GM06990 (cell line): ENCODE measurements at places on chromosomes 4 and X.

DNA sequence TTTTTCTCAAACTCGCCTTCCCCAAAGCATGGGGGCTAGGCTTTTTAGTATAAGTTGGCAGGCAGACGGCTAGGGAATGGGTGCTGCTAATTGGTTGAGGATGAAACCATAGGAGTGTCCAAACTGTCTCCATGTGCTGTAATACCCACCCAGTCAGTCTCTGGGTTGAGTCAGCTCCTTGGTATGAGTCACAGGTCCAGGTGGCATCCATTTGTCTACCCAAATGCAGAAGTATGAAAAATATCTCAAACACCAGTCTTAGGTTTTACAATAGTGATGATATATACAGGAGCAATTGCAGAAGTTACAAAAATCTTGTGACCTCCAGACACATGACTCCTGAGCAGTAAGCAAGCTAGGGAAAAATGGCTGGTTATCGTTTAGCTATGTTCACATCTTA is 27.4 kb upstream of the CCSER1 start:
- DNase-seq = no peak

- DNase-seq = no peak
Measured at GRCh38 chr4:123350191-123350544, 46.4 kb upstream of the SPRY1 start.

DNA sequence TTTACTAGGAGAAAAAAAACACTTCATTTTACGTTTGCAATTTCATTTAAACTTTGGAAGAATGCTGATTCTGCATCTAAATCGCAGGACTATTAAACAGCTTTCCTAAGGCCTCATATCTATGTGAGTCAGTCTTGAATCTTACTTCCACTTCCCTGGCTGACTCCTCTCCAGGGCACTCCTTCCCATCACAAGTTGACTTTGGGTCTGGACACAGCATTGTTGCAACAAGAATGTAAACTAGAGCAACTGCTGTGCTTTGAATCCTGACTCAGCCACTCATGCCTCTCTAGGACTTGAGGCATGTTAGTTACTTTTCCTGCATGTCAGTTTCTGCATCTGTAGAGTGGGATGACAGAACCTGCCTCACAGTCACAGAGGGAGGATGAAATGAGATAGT is 413.8 kb downstream of the FAT4 start:
- DNase-seq = no peak

- no peak for DNase-seq
Measured at GRCh38 chr4:42610941-42611340, 46.0 kb downstream of the ATP8A1 start.

DNA sequence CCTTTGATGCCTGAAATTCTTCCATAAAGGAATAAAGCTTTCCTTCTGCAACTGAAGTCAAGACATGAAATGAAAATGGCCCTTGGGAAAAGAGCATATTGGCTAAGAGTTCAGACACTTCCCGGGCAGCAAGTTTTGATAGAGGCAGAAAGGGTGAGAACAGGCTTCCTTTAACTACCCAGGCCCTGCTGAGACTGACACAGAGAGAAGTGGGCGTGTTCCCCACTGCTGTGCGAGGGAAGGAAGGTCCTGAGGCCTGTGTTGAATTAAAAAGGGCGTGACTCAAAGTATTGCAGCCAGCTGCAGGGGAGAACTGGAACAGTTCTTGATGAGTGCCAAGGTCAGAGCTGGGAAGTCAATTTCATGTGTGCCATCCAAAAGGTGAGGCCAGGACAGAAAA is 33.9 kb upstream of the ADGRG2 start:
- no peak for DNase-seq

GRCh38 chr4:106986486-106986885 is 49.6 kb downstream of the DKK2 start:
- DNase-seq = no peak

DNA sequence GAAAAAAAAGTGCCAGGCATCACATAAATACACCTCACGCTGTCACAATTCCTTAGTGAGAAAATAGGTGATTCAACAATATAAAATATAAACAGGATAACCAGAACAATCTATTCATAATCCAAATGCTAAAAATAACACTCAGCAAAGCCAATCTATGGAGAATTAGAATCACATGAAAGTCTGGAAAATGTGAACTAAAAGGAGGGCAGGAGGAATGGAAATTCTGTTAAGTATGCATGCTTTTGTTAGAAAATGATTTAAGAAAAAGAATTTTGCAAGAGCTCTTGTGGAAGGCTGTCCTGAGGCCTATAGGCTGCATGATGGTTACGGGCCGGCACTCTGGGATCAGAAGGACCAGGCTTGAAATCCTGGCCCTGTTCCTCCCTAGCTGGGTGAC is 70.6 kb upstream of the PROM1 start:
- no peak for DNase-seq

DNA sequence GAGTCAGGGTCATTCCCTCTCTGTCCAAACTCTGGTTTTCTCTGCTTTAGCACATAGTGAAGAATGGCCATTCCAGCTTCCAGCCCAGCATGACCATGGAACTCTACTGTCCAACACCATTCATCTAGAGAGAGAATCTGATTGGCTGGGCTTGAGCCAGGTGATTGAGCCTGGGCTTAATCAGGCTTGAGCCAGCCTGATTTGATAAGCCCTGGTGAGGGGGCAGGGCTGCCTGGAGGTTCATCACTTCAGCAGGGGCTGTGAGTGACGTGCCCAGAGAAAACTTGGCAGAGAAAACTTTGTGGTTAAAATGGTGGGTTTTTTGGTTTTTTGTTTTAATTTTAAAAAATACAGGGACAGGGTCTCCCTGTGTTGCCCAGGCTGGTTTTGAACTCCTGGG is 62.5 kb downstream of the KIAA0232 start:
- DNase-seq = no peak

DNA sequence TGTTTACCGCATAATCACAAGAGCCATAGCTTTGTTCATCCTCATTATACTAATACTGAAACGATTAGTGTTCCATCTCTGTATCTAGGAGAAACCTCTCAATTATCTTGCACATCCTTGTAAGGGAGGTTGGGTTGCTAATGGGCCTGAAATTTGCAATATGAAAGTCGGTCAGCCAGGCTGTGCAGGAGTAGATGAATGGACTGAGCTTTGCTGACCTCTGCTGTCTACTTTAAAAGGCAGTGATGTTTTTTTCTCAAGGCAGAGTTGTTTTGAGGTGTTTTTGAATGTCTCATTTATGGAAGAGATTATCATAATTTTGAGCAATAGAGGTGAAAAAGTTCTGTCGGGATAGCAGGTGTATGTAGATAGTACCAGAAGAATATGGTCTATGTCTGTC is 47.9 kb upstream of the LINC00632 start:
- no peak for DNase-seq

DNA sequence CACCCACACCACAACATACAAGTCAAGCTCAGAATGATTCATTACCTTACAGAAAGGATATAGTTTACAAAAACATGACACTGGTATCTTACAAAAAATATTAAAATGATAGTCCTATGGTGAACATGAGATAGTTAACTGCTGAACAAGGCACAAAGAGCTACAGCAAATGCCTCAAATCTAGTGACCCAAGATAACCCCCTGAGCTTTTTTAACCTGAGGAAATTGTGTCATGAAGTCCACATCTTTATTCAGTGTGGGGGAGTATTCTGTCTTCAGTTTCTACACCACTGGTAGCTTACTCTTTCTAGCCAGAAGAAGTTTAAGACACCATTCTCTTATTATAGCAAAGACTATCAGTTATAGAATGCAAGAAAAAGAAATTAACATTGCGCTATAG is 218.7 kb downstream of the MAPK10 start:
- no peak for DNase-seq

- no peak for DNase-seq
Measured at GRCh38 chrX:1903236-1903935, 288.5 kb downstream of the ASMT start.

DNA sequence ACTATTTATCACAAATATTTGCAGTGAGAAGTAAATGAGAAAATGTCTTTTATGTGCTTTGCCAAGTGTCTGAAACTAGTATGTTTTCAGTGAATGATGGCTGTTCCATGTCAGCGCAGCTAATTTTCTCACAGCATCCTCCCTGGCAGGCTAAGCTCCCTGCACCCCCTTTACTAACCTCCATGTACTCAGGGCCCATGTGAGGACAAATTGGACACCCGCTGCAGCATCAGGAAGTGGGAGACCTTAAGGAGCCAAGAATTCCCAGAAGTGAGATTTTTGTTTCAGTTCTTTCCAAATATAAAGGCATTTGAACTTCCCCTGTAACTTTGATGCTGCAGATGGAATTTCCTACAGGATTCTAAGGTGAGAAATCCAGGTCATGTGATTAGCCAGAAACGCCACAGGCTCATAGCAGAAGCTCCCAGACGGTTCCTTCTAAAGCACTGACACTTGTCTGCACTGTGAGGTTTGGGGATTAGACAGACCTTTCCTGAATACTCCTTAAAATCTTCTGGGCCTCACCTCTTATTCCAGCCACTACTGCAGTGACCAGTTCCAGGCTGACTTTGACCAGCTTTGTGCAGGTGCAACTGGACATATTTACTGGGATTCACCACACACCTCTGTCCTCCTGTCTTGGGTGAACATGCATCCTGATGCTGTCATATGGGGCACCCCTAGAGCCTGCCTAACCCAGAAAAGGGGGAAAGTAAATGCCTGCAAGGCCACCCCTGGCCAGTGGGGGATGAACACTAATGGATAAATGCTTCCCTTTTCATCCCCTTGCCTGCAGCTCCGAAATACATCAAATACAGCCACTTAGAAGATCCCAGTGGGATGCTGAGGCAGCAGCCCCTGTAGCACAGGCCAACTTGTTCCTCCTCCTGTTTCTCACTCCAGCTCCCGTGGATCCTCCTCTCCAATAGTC is 45.9 kb downstream of the LGI2 start:
- DNase-seq = no peak

GRCh38 chr4:94400191-94400590 is 51.6 kb upstream of the PDLIM5 start:
- no peak for DNase-seq

DNA sequence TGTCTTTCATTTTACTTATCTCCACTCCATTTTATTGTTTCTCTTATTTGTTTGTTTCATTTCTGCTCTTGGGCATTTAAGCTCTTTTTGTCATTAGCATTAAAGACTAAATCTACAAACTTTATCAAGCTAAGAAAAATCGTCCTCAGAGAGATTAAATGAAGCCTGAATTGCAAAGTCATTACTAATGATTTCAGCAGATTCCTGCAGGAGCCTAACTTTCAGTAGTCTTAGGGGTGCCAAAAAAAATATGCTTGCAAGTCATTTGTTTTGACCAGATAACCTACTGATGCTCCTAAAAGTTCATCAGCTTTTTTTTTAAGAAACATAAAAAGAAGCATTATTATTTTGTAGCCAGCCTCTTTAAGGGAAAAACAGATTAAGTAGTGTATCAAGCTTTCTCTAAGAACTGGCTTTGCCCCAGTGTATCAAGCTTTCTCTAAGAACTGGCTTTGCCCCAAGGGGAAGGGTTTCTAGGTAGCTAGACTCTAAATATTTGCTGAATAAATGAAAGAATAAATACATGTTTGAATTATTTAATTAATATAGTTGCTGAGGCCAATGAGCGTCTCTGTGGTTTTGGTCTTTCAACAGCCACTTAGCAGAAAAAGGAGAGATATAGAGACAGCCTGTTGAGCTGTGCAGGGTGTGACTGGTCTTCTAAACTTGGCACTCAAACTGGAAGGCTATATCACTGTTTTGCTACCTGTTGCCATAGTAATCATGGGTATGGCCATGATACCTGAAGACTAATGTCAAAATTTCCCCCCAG is 174.2 kb downstream of the BTC start:
- no peak for DNase-seq

DNA sequence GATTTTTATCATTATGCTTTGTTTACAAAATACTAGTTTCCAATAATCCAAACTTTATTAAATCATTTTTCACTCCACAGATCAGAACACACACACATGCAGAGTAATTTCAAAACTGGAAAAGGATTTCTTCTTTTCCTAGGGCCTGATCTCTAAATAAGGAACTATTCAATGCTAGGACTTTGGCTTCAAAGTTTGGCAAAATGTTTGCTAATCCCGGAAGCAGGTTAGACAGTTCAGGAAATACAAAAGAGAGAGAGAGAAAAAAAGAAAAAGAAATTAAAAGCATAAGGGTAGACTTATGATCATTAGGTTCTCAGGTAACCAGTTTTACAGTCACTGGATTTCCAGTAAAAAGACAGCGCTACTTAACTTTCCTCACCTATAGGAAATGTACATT is 211.0 kb downstream of the DCLK2 start:
- no peak for DNase-seq

DNA sequence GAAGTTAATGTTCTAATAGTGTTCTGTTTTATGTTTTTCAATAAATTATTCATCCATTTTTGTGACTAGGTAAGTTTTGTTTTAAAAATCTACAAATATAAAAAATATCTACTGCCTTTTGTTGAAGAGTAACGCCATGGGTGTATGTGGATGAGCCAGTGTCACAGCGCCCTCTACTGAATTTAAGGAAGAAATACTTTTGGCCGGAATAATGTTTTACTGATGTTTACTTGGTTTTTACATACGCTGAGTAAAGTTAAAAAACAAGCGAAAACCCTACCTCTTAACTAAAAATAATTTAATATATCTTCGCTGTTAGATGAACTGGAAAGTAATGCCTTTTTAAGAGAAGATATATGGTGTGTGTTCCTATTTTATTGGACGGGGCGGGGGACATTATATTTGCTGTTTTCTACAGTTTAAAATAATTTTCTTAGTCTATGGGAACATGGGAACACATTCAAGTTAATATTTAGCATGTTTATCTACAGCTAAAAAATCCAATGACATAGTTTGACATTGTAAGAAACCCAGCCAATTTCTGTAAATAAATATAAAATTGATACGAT is 86.1 kb downstream of the CPE start:
- DNase-seq = no peak

GRCh38 chr4:129167640-129168260 is 71.8 kb downstream of the C4orf33 start:
- DNase-seq = no peak

DNA sequence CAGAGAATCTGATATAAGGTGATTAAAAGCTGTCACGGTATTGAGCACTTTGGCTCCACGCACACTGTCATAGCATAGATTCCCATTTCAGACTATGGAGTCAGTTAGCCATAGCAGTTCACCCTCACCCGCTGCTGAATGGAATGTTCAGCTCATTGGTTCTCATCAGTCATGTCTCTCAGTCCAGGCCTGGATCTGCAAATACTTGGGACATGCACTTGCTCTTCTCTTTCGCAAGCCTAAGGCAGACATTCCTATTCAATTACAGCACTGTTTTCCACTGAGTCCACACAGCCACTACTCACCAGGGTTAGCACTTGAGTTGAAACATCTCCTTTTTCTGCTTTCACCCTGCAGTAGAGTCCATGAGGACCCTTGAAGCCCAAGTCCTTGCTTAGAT is 30.6 kb upstream of the SCML1 start:
- no peak for DNase-seq

- DNase-seq = no peak
Measured at GRCh38 chr4:82260632-82261031, 113.2 kb downstream of the HNRNPD start.

DNA sequence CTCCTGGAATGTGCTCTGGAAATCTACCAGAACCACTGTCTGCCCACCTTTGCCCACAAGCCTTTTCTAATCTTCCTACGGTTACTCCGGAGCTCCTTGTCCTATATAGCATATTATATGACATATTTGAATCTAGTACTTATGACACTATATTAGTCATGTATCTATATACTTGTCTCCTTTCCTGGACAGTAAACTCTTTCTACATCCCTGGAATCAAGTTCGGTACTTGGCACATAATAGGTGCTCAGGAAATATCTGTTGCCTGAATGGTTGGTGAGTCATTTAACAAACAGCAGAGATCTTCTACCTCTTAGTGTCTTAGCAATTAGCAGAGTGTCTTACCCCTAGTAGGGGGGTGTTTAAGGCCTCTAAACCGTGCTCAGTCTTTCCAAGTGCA is 123.6 kb downstream of the RELL1 start:
- no peak for DNase-seq

- no peak for DNase-seq
Measured at GRCh38 chr4:37236165-37236564, 8.4 kb upstream of the NWD2 start.
